ENCODE measurements at places on chromosomes 11 and 22. TPM values are rescaled to one million over a fixed set of nuclear protein-coding genes. Genes with fewer than 3 reads are reported as not detected.

Gene OR52E8
- not detected for total RNA-seq

Gene JHY
- total RNA-seq, result 1.5 TPM

Gene ASCL2
- 2.5 TPM for total RNA-seq

DNA sequence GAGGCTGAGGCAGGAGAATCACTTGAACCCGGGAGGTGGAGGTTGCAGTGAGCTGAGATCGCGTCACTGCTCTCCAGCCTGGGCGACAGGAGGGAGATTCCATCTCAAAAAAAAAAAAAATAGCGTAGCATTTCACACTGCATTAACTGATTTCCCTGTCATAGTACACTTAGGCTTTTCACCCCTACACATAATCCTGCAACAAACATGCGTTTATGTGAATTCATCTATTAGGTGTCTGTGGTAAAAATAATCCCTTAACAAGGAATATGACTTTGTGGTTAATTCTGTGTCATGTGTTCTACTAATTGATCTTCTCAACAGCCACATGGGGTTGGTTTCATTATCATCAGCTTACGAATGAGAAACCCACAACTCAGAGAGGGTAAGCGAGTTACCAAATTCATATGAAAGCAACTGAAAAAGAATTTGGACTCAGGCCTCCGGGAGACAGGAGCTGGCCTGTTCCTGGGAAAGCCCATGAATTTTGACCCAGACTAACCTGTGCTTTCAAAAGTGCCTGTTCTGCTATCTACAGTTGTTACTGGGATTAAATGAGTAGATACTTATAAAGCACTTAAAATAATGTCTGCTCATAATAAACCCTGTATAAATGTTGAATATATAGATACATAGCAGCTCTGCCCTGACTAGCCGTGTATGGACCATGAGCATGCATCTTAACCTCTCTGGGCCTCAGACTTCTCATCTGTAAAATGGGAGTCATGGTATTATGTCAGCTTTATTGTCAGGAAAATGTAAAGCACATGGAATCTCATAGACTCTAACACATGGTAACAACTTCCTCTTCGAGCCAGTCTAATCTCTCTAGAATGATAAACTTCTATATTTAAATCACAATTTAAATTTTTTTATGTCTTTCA lies 36.6 kb downstream of the KCNJ1 start:
- no peaks in the 10 kb centered on the region for H3K36me3 ChIP-seq
- H3K27me3 ChIP-seq, result no peaks in the 10 kb centered on the region
- peak; percentile 44 for DNase-seq
- H3K4me1 ChIP-seq, result peaks cover 18% of the 10 kb centered on the region

DNA sequence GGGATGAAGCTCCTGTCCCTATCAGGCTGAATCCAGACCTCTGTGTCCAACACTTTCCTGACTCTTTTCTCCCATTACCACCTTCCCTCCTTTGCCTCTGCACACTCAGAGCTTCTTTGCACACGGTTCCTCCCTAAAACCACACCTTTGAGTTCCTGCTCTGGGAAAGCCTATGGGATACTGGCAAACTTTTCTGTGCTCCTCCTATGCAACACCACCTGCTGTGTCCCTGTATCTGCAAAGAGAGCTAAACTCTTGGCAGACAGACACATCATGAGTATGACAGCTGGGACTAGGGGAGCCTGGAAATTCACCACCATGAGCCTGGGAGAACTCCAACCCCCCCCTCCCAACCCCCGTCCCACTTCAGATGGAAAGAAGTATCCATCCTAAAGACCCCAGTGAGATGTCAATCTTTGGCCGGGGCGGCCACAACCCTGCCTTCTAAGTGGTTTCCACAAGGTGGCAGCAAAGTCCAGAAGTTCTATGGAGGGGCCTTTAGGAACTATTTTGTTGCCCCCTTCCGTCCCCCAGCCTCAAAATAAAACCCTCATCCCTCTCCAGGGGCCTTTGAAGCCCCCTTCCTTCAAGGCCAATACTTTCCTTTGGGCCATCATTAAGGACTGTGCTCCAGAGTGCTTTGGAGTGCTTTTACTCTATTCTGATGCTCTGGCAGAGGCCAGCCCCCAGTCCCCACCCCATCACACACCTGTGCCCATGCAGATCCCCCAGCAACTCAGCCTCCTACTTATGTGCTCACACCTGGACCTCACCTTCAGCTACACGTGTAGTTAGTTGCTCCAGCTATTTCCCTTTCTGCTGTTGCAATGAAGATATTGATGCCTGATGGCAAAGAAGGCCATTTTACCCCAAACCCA lies 19.4 kb downstream of the HTR3A start:
- H3K36me3 ChIP-seq, result no peaks in the 10 kb centered on the region
- H3K27me3 ChIP-seq, result peaks cover 12% of the 10 kb centered on the region
- H3K27ac ChIP-seq, result no peak overlapping the region
- H3K4me3 ChIP-seq, result no peak overlapping the region
- H3K4me1 ChIP-seq, result no peaks in the 10 kb centered on the region
- DNase-seq, result no peak

DNA sequence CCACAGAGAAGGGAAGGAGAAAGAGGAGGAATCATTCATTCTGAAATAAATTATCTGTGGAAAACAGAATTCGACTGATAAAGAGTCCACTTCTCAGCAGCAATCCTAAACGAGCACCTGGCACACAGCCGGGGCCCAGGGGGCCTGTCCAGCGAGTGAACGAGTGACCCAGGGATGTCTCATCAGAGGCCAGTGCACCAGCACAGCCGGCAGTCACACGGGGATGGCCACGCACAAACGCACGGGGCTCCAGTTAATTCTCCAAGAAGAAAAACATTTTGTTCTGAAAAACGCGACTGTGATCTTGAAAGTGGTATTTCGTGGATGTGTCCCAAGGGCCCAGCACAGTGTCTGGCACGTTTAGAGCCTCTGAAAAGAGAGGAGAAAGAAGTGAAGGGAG lies 154.6 kb downstream of the BRD1 start:
- no peaks in the 10 kb centered on the region for H3K4me1 ChIP-seq
- no peak overlapping the region for H3K4me3 ChIP-seq
- H3K36me3 ChIP-seq, result no peaks in the 10 kb centered on the region
- no peak overlapping the region for H3K27ac ChIP-seq
- DNase-seq, result no peak

All from thymus (tissue), 14 donors.